ENCODE measurements at places on chromosomes 7 and 10.

DNA sequence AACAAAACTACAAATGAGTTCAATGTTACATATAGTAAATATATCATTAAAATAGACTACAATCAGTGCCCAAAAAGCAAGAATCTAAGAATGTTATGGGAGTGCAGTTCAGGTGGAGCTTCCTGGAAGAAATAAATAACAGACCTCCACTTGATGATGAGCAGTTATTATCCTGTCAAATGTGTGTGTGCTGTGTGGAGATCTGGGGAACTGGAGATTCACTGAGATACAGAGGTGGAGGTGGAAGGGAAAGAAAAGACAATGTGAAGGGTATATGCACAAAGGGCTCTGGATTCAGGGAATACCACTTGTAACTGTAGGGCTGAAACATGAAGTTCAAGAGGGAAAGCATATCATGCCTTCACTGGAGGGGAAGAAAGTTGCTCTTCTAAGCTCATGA is 331.1 kb downstream of the SEMA3D start:
- DNase-seq: no peak

DNA sequence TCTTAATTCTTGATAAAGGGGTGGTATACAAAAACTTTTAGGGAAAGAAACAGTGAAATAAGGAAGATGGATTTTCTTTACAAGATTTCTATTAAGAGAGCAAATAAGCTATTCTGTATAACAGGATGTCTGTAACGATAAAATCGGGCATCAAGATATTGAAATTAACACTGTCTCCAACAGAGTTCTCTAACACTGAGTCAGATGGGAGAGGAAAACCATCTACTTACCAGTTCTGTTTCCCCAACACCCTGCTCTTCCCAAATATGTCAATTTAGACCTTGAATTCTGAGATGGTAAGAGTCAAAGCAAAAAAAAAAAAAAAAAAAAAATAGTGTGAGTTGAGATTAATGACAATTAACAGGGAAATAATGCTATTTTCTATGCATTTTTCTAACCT is 23.0 kb downstream of the SMURF1 start:
- no peak for DNase-seq

- no peak for DNase-seq
These were observed 19.6 kb upstream of the INPP5A start for GRCh38 chr10:132517951-132518521.

- DNase-seq: peak; percentile 66
These were observed 2.0 kb downstream of the ZNF503 start for GRCh38 chr10:75399461-75400162.

GRCh38 chr10:112985690-112986543 is 35.9 kb downstream of the TCF7L2 start:
- no peak for DNase-seq

DNA sequence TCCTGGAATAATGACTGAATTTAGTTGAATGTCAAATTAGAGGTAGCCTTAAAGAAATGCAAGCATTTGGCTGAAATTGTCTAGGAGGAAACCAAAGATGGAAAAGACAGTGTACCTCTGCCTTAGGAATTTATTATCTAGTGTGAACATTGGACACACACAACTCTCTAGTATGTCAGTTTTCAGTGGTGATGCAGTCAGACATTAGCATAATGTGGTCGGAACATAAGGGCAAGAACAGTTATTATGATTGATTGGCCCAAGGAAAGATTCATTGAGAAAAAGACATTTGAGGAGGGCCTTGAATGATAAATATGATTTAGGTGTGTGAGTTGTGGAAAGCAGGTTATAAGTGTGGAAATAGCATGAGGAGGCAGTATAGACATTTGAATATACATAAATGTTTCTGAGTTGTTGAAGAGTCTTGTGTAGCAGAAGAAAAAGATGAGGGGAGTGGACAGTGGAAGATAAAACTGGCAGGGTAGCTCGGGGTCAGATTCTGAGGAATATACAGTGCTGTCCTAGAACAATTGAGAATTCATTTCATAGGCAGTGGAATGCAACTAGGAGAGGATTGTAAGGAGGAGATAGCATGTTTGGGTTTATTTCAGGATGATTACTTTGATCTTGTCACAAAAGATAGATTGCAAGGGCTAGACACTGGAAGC is 414.7 kb downstream of the SUGCT start:
- no peak for DNase-seq

- DNase-seq: no peak
These were observed 57.5 kb downstream of the AGMO start for GRCh38 chr7:15504351-15504750.
